ENCODE measurements at places on chromosomes 6 and 20.

GRCh38 chr6:80446454-80447045, 340.1 kb downstream of the BCKDHB start:
- no peak for DNase-seq

GRCh38 chr6:53154071-53154470, 5.4 kb upstream of the GCM1 start:
- DNase-seq, result no peak

- no peak for DNase-seq
Observed at GRCh38 chr20:59701236-59701635, 96.9 kb downstream of the PHACTR3 start.

- no peak for DNase-seq
Observed at GRCh38 chr20:41574802-41575389, 43.3 kb downstream of the CHD6 start.

GRCh38 chr20:22819112-22819511, 216.0 kb upstream of the SSTR4 start:
- DNase-seq, result no peak

- peak; percentile 95 for DNase-seq
Observed at GRCh38 chr20:18793625-18794427, 19.8 kb upstream of the SCP2D1 start.

- no peak for DNase-seq
Observed at GRCh38 chr20:56422824-56423189, 10.7 kb downstream of the CASS4 start.

- DNase-seq, result peak; percentile 43
Observed at GRCh38 chr6:107670792-107671199, 153.3 kb downstream of the SCML4 start.

GRCh38 chr6:11198663-11199603, 33.5 kb downstream of the NEDD9 start:
- no peak for DNase-seq

DNA sequence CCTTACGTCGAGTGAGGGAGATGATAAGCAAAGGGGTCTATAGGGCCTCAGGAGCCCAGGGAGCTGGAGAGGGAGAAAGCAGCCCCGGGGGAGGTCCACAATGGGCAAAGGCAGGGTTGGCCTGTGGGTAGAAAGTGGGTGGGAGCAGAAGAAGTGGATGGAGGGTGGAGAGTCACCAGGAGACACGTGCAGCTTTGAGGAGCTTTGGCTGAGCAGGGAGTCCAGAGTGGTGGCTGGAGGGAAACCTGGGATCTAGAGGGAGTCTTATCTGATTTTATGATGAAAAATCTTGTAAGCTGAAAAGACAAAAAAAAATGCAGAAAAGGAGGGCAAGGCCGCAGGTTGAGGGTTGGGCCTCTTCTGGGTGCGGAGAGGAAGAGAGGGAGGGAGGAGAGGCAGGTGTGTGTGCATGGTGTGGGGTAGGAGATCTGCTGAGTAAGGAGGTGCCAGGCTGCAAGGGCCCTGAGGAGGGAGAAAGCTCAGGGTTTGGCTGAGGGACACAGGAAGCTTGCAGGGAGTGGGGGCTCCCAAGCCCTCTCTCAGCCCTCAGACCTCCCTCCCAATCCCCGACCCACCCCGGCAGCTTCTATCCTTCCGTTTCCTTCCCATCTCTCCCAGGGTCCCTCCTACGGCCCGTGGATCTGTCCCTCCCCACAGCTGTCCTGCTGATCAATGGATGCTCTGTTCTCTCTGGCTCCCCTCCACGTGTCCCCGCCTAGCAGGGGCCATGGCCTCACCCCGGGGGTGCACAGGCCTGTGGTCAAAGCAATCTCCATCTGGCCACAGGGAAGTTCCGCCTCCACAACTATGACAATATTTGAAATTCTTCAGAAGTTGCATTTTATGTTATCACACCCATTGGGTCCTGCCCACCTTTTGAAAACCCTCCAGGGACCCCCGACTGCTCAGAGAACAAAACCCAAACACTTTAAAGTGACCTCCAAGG, 17.1 kb upstream of the BPI start:
- no peak for DNase-seq

GRCh38 chr6:141035312-141036200, 1097.2 kb upstream of the GJE1 start:
- DNase-seq, result no peak

GRCh38 chr6:168852376-168852884, 401.2 kb downstream of the THBS2 start:
- no peak for DNase-seq
